ENCODE measurements at places on chromosomes 5 and 9.

- no peak for DNase-seq
Measured at GRCh38 chr9:4936823-4937222, 48.2 kb upstream of the JAK2 start.

DNA sequence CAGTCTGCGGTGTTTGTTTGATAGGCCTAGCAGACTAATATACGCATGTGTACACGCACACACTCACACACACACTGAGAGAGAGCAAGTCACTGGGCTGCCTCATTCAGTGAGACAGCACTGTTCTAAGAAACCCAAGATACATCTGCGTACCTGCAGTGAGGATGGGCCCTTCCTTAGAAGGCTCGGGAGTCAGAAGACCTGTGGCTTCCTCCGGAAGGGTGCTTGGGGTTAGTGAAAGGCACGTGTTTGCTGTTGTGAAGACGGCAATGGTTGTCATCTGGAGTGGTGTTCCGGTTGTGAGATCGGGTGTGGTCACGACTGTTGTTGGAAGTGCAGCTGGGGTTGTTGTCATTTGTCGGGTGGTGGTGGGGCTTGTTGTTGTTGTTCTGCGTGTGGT is 11.7 kb downstream of the TIMD4 start:
- no peak for DNase-seq

DNA sequence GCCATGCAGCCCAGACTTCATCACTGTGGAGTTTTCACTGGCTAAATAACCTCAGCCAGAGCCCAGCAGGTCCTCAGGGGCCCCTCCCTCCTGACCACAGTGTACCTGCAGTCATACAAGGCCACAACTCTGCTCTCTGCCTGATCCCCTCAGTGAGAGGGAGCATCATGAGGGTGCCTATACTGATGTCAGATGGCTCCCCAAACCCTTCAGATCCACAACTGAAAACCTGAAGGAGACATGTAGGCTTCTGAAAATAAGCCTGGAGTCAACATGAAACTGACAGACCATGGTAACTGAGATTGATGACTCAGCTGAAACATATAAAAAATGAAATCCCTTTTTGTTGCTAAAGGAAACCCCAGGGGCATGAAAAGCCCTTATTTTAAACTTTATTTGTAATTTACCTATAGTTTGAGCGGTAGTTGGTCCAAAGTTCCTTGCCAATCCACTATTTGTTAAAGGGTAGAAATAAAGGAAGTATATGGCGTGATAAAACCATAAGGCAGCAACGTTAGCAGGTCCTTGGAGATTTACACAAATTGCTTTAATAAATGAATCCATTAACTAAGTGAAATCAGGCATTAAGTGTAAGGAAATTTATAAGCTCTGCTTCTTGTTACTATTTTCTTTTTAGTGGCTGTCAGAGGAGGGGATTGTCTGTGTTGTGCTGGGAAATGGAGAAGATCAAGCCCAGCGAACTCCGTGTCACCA is 68.3 kb downstream of the FGF1 start:
- DNase-seq, result no peak

GRCh38 chr9:14341437-14342122 is 27.6 kb upstream of the NFIB start:
- DNase-seq, result no peak

GRCh38 chr5:67404256-67405100 is 207.9 kb upstream of the CD180 start:
- peak; percentile 28 for DNase-seq

- peak; percentile 78 for DNase-seq
Measured at GRCh38 chr5:57482671-57483106, at the start of gene ACTBL2. Gene ACTBL2, minus strand, starts transcription at chr5:57482811. Its CDS starts 104 bp downstream, at chr5:57482707.

DNA sequence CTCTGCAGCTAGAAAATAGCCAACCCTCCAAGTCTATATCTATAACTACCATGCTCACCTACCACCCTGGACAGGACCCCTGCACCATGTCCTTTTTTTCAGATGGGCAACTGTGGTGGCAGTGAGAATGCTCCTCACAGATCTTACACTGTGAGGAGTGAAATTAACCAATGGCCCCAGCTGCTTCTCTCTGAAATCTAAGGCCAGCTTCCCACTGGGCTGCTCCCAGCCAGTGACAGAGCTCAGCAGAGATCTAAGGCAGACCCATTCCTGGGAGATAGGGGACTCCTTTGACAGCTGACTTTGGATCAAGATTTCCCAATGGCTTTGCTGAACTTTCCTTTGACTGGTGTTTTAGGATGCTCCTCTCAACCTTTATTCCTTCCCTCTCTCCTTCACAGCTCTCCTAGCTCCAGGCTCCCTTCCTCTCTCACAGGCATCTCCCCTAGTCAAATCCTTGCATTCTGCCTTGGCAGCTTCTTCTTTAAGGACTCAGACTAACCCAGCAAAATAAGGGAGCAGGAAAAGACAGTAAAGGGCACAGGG is 1.6 kb upstream of the ARAP3 start:
- no peak for DNase-seq

DNA sequence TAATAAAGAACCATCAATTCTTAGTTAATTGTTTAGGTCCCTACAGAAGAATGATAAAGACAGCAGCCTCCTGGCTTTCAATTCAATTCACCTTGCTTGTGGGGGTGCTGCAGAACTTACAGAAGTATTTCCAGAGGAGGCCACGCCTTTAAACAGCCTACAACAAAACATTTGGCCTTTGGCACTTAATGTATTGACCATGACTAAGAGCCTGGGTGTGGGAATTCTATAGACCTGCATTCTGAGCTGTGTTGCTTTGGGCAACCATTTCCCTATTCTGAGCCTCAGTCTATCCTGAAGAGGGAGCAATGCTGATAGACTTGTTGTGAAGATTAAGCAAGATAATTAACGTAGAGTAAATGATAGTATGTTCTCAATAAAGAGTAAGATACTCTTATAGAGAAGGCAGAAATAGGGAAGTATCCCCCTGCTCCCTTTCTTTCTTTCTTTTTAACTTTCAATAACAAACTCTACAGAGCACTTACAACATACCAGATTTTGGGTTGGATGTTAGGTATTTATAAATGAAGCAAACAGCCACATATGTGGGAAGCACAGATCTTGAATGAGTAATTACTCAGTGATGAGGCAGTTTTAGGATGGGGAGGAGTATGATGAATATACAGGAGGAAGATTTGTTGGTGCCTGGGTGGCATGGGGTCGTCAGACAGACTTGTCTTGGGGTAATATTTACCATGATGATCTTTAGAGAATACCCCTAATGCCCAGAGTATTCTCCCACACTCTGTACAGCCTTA is 28.4 kb downstream of the PAPPA start:
- no peak for DNase-seq

- no peak for DNase-seq
Measured at GRCh38 chr9:86405086-86405491, 50.9 kb upstream of the TUT7 start.

GRCh38 chr5:77180167-77181081 is 30.1 kb upstream of the PDE8B start:
- no peak for DNase-seq

DNA sequence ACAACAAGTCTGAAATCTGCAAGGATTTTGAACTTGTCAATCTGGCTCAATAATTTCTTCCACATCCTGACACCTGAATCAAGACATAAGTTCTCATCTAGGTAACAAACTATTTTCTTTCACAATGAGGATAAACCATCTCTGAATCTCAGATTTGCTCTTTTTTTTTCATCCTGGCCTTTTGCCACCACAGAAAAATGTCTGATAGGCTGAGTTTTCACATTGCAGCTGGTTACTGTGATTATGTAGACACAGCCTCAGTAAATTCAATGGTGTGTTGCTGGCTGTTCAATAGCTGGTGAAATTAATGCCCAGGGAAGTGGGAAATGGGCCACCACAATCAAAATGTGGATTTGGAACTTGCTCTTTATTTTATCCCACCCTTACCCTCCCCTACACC is 2.8 kb upstream of the ADRA1B start:
- no peak for DNase-seq

DNA sequence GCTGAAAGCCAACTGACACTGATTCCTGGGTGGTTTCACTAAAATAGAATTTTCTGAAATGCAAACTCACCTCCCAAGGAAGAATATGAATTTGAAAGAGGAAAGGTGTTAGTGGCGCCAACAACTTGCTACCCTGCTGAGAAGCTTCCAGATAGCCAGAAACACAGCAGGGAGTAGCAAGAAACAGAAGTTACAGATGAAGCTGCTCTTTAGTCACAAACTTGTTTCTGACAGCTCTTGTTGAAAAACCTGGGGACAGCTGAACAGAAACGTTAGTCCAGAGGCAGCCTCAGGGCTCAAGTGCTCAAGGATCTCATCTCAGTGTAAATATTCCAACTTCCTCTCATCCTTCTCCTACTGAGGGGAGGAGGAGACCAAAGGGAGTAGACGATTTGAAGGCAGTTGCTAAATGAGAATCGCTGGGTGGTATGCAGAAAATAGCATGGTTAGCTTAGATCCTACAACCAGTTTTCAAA is 184.1 kb downstream of the PDE4D start:
- no peak for DNase-seq

GRCh38 chr9:89453452-89453851 is 44.5 kb downstream of the SEMA4D start:
- no peak for DNase-seq
